ENCODE measurements at places on chromosomes 1 and 21. TPM values are rescaled to one million over a fixed set of nuclear protein-coding genes. Genes with fewer than 3 reads are reported as not detected.

ASCL5 gene
- total RNA-seq = not detected

KRTAP12-2 gene
- not detected for total RNA-seq

LRRIQ3 gene
- 0.60 TPM for total RNA-seq

CRP gene
- total RNA-seq = not detected

OLIG1 gene
- total RNA-seq = not detected

GPR37L1 gene
- total RNA-seq = not detected

OLFML2B gene
- not detected for total RNA-seq

CDK18 gene
- 0.68 TPM for total RNA-seq

TTC39A gene
- total RNA-seq = not detected

LRRC40 gene
- 16.5 TPM for total RNA-seq

MAP3K7CL gene
- total RNA-seq = 6.9 TPM
